Myocyte (in vitro differentiated cells): ENCODE measurements at places on chromosomes 12 and 14. TPM values are rescaled to one million over a fixed set of nuclear protein-coding genes. Genes with fewer than 3 reads are reported as not detected.

DNA sequence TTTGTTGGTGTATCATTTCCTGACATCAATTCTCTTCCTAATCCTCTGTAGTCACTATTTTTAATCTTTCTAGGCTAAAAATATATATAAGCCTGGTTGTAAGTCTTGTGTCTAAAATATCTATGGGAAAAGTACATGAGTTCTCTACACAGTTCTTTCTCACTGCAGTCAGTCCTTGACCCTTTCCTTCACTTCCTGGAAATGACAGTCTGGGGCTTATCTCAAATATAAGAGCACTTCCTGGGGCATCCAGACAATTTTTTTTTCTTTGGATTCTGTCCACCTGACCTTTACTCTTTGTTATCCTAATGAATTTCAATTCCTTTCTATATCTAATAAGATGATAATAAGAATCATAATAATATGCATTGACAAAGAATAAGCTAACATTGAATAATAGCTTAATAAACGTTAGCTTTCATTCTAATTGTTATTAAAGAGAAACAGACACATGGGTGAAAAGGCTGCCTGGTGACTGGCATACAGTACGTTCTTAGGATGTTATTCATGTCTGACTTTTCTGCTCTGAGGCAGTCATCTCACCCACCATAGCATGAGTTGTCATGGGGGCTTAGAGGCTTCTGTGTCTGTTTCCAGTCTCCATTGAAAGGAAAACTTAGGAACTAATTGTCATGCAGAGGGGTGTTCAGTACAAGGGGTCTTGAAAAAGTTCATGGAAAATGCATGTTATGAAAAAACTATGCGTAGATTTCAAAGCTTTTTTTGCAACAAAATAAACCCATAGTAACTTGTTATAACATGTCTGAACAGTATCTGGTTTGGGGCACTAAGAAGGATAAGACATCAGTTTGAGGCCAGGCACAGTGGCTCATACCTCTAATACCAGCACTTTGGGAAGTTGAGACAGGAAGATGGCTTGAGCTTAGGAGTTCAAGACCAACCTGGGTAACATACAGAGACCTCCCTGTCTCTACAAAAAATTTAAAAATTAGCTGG lies 66.2 kb upstream of the DNM1L start:
- no peak for DNase-seq

DNA sequence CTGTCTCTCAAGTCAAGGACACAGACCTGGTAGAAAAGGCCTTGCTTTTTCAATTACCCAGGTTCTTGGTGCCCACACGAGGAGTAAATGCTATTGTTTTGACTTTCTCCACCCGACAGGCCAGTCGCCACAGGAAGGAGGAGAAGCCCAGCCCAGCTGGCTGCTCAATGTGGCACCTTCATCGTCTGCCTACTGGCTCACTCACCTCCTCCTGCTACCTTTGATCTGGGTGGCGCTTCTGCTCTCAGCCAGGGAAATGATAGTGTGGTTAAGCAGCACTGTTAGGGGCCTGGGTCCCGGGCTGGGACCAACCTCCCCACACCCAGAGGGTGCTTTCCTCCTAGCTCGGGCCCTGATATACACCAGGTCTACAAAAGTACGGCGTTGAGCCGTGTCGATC lies 75.0 kb upstream of the FZD10 start:
- no peak for DNase-seq

DNA sequence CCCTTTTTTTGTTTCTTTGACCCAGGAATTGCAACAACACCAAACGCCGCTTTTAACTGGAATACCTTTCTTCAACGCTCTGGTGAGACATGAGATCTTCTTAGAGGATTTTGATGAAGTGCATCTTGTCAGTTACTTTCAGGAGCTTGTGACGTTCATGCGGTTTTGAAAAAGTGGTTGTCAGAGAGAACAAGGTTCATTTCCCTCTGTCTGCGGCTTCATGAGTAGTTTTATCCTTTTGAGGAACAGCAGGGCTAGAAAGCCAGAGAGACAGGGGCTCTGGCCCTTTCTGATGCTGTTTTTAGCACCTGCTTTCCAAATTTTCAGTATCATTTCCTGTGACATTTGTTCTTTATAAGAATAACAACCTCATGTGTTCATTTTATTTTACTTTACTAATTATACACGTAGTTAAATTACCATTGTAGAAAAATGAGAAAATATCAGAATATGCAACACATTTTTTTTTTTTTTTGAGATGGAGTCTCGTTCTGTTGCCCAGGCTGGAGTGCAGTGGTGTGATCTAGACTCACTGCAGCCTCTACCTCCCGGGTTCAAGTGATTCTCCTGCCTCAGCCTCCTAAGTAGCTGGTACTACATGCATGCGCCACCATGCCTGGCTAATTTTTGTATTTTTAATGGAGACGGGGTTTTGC lies 61.8 kb downstream of the GLT1D1 start:
- no peak for DNase-seq

EMP1 gene
- total RNA-seq, result 54.9 and 141 TPM in 2 replicates

GPR137C gene
- 1.2 and 1.6 TPM in 2 replicates for total RNA-seq

ENDOU gene
- not detected in 2 replicates for total RNA-seq

DNA sequence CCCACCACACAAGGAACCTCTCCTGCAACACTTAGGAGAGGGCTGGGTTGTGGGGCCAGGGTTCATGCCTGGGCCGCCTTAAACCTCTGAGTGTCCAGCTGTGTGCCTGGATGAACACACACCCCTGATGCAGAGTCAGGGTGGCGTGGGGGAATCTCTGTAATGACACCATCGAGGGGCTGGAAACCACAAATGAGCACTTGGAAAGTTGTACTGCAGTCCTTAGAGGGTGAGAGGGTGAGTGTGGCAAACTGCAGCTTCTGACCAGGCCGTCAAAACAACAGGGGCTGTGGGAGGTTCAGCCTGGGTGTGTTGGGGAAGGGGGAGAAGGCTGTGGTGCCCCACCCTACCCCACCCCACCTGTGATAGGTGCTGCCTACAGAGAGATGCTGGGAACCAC lies 12.4 kb upstream of the KRT5 start:
- no peak for DNase-seq

DNA sequence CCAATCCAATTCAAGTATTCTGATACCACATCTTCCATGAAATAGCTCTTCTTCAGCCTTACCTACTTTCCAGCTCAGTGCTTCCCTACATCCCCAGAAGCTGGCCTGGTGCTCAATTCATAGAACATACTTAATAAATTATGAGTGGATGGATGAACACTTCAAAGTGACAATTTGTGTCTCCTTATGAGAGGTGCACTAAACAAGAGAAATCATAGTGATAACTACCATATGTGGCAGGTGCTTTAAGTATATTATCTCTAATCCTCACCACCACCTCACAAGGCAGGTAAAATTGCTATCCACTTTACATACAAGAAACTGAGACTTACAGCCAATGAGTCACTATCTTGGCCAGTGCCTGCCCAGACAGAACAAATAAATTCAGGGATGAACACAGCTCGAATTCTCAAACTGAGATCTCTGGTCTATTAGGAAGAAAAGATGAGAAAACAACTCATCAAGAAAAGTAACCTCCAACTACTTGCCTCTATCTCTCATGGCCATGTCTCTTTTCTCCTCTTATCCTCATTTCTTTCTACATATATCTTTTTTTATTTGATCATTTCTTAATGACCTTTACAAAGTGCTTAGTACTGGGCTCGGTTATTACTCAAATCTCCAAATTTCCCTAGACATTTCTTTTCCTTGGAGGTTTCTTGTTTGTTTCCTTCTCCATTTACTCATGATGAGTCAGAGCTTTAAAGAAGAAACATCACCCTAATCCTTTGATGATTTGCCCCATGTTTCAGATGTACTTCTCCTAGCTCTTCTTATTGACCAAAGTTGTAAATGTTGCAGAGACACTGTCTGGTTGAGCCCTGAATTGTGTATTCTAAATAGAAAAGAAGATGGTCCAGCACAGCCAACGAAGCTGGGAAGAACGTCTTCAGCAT lies 161.5 kb downstream of the RPS29 start:
- DNase-seq, result no peak
